B cell (primary cell): ENCODE measurements at places on chromosomes 6 and 20. TPM values are rescaled to one million over a fixed set of nuclear protein-coding genes. Genes with fewer than 3 reads are reported as not detected.

The GABRR1 gene
- not detected in 2 replicates for total RNA-seq

DNA sequence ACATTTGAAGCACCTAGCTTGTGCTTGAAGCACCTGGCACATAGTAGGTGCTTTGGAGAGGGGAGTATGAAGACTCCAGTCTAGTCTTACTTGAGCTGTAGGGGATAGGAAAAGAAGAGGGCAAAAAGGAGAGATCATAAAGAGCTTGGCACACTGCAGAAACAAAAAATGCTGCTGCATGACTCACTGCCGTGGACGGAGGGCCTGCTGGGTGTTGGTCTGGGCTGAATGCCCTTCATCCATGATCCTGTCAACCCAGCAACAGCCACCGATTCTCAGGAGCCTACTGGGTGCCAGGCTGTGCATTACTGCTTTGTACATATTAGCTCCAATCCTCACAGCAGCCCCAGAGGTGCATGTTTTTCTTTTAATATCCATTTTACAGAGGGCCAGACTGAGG is 6.0 kb downstream of the PDYN start:
- no peak for DNase-seq

The ABHD16B gene
- not detected in 2 replicates for total RNA-seq

DNA sequence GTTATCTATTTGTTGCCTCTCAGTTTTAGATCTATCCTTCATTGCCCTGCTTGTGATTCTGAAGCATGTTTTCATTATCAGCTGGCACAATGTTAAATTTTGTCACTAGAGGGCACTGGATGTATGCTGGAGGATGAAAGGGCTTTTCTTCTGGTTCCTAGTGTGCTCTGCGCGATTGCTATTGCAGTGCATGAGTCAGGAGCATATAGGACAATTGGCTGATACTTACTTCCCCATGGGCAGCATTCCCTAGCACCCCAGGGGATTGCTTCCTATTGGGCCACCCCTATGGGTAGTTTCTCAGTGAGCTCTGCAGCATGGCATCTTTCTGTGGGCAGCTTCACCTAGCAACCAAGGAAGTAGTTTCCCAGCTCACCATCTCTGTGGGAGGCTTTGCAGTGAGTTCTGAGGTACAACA is 280.3 kb upstream of the SYNCRIP start:
- peak; percentile 11 for DNase-seq

DNA sequence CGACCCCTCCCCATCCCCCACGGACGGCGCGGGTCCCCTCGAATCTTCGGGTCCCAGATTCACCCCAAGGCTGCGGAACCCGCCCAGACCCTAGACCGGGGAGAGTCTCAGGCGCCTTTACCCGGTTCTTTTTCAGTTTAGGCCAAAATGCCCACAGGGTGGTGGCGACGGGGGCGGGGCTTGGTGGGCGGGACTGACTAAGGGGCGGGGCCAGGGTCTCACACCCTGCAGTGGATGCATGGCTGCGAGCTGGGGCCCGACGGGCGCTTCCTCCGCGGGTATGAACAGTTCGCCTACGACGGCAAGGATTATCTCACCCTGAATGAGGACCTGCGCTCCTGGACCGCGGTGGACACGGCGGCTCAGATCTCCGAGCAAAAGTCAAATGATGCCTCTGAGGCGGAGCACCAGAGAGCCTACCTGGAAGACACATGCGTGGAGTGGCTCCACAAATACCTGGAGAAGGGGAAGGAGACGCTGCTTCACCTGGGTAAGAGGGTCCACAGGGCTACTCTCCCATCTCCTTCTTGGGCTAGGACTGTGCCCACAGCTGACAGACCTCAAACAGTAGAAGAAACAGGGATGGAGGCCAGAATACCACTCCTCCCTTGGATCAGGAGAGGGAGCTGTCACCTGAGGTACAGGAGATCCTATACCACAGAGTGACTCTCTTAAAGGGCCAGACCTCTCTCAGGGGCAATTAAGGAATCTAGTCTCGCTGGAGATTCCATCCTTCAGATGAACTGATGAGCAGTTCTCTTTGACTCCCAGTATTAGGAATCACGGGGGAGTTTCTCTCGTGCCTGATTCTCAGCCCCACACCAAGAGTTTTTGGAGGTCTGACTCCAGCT is 942 bp downstream of the HLA-E start:
- peak; percentile 84 for DNase-seq

The OR2H1 gene
- not detected in 2 replicates for total RNA-seq

GRCh38 chr20:20344476-20344875 is 23.4 kb upstream of the INSM1 start:
- no peak for DNase-seq

DNA sequence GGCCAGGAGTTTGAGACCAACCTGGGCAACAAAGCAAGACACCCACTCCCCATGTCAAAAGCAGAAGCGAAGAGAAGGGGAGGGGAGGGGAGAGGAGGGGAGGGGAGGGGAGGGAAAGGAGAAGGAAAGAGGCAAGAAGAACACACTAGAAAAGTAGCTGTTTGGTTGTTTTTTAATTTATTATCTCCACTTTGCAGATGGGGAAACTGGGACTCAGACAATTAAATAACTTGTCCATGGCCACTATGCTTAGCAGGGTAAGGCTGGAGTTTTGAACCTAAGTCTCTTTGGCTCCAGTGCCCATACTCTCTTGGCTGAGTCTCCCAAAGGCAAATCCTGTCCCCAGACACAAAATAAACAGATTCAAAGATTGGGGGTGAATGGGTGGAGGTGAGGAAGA is 12.4 kb upstream of the GHRH start:
- no peak for DNase-seq
